ENCODE measurements at places on chromosomes 5 and 9.

DNA sequence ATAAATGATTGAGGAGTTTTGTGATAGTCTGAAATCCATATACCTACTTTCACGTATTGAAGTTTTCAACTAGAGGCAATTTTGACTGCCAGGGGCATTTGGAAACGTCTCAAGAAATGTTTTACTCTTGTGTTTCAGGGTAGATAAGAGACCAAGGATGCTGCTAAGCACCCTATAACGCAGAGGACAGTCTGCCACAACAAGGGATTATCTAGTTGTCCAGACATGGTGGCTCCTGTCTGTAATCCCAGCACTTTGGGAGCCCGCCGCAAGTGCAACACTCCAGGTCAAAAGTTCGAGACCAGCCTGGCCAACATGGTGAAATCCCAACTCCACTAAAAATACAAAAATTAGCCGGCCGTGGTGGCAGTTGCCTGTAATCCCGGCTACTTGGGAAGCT lies 133.7 kb upstream of the CCNG1 start:
- DNase-seq: no peak

GRCh38 chr9:111038331-111039230 lies at the start of gene LPAR1:
Gene LPAR1 (minus strand): TSS chr9:111038470. CDS start chr9:110972117, 66,353 bp downstream.
- no peak for DNase-seq

- DNase-seq: no peak
Measured at GRCh38 chr9:1454211-1454610, 404.1 kb downstream of the DMRT2 start.

GRCh38 chr5:12662545-12663314 lies 758.5 kb upstream of the CTNND2 start:
- DNase-seq: no peak

- DNase-seq: no peak
Measured at GRCh38 chr5:90406466-90406865, 3.1 kb downstream of the CETN3 start.

- DNase-seq: no peak
Measured at GRCh38 chr5:71949772-71950171, 157.5 kb upstream of the MAP1B start.

GRCh38 chr5:61637566-61637965 lies 305.5 kb downstream of the ZSWIM6 start:
- DNase-seq: no peak

DNA sequence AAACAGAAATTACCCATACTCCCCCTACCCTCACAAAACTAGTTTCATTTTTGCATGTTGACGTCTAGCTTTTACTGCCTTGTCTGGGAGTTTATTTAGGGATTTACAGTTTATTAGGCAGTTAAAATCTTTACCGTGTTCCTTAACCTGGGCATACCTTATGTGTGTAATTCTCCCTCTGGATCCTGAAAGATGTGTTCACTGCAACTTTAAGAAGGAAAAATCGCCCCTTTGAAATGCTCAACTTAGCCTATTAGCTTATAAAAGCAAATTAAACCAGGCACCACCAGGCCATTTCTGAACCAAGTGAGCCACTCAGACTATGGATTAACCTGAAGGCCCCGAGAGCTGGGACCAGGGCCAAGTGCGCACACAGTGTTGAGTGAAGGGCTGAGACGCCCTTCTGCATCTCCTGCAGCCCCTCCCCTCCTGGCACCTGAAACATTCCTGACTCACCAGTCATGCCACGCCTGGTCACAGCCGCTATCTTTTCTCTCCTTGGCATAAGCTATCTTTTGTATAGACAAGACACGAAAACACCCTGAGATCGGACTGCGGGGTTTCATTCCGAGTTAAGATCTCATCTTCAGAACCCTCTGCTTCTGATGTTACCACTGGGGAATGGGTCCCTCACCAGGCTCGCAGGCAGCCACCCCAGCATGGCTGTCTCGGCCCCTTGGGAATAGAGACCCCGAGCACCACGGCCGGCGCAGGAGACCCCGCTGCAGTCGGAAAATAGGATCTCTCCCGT lies 111.9 kb downstream of the ROR2 start:
- DNase-seq: no peak

- no peak for DNase-seq
Measured at GRCh38 chr5:14147210-14147609, 4.1 kb downstream of the TRIO start.

DNA sequence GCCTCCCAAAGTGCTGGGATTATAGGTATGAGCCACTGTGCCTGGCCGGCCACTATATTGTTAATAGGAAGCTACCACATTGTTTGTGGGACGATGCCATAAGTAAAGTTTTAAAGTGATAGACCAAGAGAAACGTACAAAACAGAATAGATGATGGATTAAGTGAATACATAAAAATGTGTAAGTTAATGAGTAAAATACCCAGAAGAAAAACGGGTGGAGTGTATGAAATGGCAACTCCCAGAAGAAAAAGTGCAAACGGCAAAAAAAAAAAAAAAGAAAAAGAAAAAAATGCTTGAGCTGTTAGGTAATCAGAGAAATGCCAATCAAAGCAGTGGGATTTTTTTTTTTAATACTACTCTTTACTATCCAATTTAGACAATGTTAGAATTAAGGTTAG lies 246.0 kb downstream of the PDZD2 start:
- DNase-seq: no peak

DNA sequence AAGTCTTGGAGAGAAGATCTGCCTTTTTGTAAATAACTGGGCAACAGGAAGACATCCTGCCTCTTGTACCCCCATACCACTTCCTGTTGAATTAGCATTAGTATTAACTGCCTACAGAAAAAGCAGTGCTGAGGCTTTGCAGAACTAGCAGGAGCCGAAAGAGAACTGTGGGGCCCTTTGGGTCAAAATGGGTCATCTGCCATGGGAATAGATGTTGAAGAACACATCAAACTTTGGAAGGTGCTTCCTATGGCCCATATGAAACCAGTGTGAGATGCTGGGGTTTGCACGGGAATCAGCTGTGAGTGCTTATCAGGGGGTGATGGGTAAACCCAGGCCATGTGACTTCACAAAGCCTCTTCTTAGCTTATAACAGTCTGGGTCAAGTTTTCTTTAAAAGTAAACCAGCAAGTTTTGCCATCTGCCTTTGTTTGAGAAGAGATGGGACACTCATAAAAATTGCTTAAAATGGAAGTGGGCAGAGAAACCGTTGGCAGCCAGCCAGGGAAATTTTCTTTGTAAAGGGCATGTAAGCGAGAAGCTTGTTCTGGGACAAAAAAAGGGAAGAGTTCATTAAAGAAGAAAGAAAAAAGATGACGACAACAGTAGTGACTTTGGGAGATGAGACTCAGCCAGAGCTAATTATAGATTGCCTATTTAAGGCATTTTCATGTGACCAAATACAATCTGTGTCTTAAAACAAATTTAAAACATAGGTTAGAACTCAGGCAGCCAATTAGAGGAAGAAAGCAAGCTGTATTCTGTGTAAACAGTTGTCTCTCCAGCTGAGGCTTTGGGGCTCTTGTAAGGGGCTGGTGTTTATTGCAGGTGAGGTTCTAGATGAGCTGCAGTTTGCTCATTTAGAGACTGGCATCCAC lies 4.4 kb downstream of the SLC25A25 start:
- DNase-seq: no peak

DNA sequence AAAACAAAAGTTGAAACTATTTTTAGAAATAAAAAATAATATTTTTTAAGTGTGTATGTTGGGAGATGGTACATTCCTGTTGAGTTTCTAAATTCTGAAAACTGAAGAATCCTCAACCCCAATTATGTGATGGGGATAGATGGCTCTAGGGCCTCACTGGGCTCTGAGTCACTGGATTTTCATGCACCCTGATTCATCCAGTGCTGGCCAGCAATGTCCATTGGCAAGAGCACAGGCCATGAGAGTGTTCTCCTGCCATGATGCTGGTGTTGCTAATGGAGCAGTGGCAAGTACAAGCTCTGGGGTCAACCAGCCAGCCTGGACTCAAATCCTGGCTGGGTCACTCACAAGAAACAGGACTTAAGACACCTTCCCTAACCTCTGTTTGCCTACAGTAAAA lies 23.3 kb downstream of the SMIM23 start:
- DNase-seq: no peak

GRCh38 chr9:738209-738915 lies 103.1 kb upstream of the DMRT1 start:
- DNase-seq: no peak

DNA sequence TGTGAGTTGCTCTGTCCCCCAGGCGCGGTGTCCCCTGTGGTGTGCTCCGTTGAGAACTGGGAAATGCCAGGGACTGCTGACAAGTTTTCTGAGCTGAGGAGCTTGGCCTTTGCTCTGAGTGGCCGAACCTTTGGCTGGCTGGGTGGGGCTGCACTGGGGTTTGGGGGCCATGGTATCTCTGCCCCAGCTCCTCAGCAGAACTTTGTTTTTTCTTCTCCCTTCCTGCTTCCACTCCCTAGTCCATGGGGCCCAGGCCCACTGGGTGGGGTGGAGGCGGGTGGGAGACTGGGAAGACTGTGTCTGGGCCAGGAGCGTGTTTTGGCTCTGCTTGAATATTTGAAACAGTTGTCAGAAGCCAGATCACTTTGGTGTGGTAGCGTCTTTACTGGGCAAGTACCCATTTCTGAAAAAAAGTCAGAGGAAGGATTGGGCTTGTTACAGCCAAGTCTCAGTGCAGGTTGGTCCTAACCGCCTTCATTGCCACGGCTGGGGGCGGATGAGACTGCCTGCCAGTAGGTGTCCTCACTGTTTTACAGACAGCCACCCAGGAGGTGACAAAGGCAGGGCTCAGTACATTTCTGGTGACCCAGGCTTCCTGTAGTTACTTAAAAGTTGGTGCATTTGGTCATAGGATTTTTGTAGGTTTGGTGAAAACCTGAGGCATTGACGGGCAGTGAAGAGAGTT lies 92.7 kb downstream of the DAB2IP start:
- no peak for DNase-seq

GRCh38 chr5:171428168-171428696 lies 8.8 kb downstream of the FGF18 start:
- no peak for DNase-seq

- no peak for DNase-seq
Measured at GRCh38 chr9:79581794-79582193, 10.0 kb downstream of the TLE4 start.

DNA sequence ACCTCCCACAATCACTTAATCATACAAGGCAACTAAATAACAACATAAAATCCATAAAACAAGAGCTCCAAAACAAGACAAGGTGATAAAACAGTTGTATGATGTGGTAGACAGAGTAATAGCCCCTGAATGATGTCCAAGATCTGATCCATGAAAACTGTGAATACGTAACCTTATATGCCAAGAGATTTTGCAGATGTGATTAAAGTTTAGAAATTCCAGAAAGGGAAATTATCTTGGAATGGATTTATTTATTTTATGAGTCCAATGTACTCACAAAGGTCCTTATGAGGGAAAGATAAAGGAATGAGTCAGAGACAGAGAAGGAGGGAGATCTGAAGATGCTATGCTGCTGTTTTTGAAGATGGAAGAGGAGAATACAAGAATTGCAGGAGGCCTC lies 1775.7 kb upstream of the C9orf72 start:
- DNase-seq: no peak

- no peak for DNase-seq
Measured at GRCh38 chr9:120791161-120791560, 2.1 kb downstream of the FBXW2 start.

DNA sequence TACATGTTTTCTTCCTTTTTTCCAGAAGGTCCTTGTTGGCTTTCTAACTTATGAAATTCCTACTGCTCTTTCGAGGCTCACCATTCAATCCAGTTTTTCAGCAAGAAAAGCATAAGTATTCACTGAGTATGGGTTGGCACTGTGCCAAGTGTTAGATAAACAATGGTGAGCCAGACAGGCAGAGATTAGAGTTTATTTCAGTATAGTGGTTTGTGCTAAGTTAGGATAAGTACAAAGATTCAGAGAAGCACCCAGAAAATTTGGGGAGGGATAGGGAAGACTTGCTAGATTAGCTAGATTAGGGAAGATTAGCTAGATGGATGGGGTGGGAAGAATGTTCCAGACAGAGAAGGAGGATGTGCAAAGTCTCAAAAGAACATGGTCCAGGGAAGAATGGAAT lies 122.9 kb downstream of the OXCT1 start:
- no peak for DNase-seq

GRCh38 chr5:40960037-40960436 lies 50.7 kb downstream of the C7 start:
- DNase-seq: no peak

- no peak for DNase-seq
Measured at GRCh38 chr9:74443036-74443750, 53.9 kb upstream of the RORB start.

DNA sequence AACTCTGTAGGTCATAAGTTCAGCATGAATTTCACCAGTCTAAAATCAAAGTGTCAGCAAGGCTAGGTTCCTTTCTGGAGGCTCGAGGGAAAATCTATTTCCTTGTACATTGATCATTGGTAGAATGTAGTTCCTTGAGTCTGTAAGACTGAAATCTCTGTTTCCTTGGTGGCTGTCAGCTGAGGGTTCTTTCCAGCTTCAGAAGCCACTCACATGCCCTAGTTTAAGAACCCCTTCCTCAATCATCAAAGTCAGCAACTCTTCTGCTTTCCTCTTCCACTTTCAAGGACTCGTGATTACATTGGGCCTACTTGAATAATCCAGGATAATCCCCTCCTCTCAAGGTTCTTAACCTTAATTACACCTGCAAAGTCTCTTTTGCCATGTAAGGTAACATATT lies 4.9 kb upstream of the SCAMP1 start:
- no peak for DNase-seq

- DNase-seq: no peak
Measured at GRCh38 chr5:59062986-59063683, 480.3 kb downstream of the RAB3C start.

DNA sequence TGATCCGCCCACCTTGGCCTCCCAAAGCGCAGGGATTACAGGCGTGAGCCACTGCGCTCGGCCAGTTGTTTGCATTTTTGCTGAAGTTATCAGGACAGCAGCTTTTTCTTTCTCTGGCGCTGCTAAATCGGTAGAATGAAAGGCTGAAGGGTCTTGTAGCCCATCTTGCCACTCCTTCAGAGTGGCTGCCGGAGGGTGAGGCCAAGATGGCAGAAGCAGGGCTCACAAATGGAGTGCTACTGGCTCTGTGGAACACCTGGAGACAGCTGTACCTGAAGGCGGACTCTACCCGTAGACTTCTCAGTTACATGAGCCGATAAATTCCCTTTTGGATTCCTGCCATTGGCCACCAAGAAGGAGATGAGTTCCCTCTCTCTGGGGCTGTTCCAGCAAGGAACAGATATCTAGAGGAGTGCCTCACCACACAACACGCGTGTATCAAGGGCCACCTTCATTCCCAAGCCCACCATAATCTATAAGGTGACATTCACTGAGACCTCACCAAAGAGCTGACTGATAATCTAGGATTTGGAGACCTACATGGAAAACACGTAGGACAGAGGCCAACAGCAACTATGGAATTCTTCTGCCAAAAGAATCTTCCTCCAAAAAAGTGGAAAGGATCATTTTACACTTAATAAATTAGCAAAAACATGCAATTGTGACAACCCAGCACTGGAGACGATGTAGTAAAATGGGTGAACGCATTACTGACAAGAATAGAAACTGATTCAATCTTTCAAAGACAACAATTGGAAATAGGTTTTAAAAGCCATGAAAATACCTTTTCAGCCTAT lies 21.8 kb downstream of the STK10 start:
- no peak for DNase-seq

DNA sequence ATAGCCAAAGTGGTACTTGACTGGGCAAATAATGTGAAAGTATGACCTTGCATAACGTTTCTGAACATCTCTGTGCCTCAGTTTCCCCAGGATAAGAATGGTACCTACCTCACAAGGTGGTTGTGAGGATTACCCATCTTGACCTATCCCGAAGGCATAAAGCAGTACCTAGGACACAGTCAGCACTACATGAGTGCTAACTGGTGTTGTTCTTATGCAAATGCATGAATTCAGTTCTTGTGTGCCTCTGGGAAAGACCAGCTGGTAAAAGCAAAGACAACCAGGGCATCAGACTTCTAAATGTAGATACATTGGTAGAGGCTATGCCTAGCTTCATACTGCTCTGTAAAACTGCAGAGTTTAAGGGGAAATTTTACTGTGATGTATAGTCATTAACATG lies 21.8 kb upstream of the TMEM252 start:
- no peak for DNase-seq

Measured in H1 (cell line).